Left lobe of liver (tissue), 2 donors: ENCODE measurements at places on chromosomes 6 and 20. TPM values are rescaled to one million over a fixed set of nuclear protein-coding genes. Genes with fewer than 3 reads are reported as not detected.

DNA sequence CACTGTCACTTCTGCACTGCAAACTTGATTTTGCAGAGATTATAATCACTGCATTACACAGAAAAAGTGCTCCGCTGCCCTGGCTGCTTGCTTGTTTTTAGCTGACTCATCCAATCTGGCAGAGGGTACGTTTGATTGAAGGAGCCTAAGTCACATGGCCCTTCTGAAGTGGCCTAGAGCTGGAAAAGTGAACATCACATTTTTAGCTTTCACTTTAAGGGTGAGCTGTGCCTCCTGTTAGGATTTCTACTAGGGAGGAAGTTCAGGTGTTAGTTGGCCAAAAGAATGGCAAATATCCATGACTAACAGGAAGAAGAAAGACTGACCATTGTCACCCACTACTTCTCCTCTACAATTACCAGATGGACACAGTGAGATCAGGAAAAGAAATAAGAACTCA is 889.1 kb upstream of the MAP3K7 start:
- no peak for DNase-seq

GRCh38 chr6:41519305-41519744 is 26.9 kb upstream of the FOXP4 start:
- no peak for DNase-seq

DNA sequence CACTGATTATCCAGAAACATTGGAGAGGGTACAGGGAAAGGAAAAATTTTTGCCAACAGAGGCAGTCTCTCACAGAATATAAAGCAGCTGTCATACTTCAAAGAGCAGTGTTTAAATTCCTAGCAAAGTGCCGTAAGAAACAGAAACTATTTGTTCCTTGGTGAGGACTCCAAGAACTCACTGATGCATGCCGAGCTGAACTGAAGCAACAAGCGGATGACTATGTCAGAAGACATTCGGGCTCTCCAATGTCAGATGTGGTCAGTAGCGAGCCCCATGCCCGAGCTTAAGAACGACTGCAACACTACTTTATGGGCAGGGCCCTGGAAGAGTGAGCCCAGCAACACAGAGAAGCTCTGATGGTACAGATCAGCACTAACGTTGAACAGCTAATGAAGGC is 54.7 kb downstream of the OR2B6 start:
- DNase-seq = no peak

DNA sequence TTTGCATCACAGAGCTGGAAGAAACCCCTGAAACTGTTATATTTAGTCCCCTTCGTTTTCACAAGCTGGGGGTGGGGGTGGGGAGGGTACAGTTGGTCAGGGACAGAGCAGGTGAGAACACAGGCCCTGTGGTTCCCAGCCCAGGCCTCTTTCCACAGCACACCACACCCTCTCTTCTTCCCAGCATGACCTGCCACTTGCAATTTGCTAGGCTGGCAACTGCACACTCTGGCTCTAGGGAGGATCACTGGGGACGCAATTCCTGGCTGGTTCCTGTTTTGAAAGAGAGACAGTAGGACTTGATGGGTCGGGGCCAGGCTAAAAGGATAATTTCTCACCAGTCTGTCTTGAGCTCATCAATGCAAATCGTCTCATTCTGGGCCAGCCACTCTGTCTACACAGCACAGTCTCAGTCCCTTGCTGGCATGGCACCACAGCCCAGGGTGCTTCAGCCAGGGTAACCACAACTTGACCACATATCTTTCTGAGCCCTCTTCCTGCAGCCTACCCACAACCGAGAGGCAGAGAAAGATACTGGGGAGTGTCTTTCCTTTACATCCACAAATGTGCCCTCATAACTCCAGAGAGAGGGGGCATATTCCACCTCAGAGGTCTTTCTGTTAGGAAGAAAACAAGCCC is 41.7 kb upstream of the EMILIN3 start:
- DNase-seq = no peak

DNA sequence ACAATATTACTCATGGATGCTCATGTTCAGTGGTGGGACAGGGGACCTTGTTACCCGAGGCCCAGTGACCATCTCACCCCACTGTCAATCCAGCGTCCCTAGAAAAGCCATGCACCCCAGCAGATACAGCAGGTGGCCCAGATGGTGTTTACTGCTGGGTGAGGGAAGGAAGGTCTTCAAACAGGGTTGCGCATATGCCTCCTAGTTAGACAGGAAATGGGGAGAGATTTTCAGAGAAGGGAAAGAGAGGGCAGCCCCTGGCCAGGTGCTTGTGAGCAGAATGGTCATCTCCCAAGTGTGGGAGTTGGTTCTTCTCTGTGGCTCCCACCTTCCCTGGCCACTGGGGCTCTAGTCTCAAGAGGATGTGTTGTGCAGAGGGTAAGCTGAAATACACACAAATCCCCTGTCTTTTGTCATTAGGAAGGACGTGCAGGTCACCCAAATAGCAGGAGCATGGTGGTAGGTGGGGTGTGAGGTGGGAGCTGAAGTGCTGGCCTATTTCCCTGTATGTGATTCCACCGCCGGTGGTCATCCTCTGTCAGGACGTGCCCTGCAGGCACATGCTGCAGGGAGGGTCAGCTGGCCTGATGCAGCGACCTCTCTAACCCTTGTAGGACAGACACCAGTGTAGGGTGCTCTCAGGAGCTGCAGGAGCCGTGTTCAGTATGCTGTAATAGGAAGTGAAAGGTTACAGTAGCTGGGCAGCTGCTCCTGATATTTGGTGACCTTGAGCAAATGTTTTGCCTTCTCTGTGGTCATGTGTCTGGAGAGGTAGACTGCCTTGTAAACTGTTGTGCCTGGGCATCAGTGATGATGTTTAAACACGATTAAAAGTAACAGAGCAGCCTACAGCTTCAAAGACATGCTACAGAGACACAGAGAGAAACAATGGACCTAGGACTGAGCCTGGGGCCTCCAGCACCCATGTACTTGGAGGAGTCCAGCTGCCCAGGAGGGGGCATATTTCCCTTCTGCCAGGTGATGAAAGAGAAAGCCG is 3.2 kb upstream of the CST3 start:
- peak; percentile 33 for DNase-seq

- DNase-seq = no peak
Observed at GRCh38 chr6:2263896-2264295, 18.5 kb upstream of the GMDS start.

- DNase-seq = no peak
Observed at GRCh38 chr20:20019123-20019522, 2.0 kb downstream of the NAA20 start.

DNA sequence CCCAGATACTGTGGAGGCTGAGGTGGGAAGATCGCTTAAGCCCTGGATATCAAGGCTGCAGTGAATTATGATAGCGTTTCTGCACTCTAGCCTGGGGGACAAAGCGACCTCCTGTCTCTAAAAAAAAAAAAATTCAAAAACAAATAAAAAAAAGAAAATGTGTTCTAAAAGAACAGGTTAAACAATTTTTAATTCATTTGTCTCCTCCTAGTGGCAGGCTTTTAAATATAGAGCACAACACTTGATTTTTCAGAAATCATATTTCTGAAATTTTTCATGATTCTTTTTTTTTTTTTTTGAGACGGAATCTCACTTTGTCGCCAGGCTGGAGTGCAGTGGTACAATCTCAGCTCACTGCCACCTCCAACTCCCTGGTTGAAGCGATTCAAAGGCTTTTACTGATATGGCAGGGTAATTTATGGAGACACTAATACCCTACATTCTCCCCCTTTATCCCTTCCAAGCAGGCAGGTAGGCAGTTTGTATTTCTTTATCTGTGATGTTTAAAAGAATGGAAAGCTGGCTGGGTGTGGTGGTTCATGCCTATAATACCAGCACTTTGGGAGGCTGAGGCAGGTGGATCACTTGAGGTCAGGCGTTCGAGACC is 8.7 kb upstream of the GTF3C6 start:
- DNase-seq = no peak

- DNase-seq = no peak
Observed at GRCh38 chr6:22306741-22307466, 10.1 kb upstream of the PRL start.

DNA sequence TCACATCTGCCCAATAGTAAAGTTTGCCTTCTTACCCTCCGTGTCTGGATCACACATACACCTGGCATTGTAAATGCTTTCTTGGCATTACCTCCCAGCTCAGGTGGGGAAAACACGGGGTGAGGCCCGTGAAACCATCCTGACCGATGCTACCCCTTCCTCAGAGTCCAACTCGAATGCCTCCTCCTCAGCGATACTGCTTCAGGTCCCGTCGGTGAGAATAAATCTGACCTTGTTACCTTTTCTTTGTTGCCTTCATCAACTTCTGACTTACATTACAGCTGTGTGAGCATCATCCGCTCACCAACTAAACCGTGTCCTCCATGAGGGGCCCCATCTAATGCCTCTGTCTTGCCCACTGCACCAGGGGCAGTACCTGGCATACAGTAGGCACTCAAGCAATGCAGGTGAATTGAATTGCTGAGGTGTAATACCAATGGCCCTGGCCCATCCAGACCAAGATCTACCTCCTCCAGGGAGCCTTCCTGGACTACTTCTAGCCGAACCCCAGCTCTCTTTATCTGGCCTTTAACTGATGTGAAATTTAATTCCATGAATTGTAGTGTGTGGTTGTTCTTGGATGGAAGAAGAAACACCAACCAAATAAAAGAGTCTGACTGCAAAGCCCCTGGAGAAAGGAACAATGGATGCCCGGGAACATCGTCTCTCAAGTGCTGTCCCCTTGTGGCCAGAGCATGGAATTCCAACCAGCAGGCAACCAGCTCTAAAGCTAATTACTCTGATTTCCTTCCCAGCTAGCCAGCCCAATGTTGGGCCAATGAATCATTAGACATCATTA is 141.5 kb downstream of the ANKRD60 start:
- DNase-seq = peak; percentile 44

- peak; percentile 19 for DNase-seq
Observed at GRCh38 chr20:44025756-44026155, 111.1 kb downstream of the TOX2 start.

DNA sequence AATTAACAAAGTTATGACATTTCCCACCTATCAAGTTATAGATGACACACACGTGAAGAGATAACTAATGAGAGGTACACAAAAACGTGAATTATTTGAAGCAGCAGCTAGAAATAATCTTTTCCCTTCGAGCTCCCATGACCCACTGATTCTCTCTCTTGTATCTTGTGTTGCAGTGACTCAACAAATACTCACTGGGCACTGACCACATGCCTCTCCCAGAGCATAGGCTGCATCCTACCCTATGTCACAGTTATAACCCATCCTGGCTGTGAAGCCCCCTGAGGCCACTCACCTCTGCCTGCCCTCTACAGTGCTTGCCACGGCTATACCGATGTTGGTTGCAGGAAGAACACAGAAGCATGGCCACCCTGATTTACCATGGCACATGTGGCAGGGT is 91.8 kb downstream of the INSM1 start:
- DNase-seq = no peak

GRCh38 chr6:12967686-12968085 is 251.1 kb downstream of the PHACTR1 start:
- no peak for DNase-seq

DNA sequence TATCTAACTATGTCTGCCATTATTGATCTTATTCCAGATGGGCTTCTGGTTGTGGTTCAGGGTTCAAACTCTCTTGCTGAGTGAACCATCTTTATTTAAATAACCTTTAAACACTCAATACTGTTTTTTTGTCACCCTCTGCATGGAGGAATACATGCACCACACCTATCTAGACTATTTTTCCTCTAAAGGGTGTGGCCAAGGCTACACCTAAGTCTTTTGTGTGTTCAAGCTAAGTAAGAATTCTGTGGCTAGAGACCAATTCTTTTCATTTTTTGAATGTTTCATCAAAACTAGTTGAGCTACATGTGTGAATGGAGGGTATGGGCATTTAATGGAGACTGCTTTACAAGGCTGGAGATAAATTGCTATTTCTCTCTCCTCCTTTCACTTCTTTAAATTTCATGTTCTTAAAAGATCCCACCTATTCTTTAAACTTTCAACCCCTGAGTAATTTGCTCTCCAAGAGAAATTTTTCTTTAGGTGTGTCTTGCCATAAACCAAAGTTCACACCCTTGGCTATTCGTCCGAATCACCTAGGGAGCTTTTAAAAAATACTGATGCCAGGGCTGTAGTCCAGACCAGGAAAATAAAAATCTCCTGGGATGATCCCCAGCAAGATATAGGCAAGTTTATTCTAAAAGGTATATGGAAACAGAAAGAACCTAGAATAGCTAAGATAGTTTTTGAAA is 24.8 kb upstream of the MBOAT1 start:
- no peak for DNase-seq

DNA sequence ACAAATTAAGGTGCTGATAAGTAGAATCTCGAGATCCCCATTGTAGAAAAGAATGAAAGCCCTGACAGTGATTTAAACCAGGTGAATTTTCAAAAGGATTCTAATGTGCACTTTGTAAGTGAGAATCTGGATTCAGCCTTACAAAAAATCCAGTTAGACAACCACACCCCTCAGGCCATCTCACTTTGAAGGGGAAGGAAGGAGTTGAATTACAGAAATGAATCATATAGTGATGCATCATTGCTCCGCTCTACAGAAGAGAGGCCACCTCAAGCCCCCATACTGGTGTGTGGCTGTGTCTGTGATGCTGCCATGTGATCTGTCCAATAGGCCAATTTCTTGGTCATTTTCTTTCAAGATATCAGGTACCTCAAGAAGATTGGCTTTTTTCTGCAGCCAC is 85.5 kb upstream of the NT5E start:
- DNase-seq = no peak

DNA sequence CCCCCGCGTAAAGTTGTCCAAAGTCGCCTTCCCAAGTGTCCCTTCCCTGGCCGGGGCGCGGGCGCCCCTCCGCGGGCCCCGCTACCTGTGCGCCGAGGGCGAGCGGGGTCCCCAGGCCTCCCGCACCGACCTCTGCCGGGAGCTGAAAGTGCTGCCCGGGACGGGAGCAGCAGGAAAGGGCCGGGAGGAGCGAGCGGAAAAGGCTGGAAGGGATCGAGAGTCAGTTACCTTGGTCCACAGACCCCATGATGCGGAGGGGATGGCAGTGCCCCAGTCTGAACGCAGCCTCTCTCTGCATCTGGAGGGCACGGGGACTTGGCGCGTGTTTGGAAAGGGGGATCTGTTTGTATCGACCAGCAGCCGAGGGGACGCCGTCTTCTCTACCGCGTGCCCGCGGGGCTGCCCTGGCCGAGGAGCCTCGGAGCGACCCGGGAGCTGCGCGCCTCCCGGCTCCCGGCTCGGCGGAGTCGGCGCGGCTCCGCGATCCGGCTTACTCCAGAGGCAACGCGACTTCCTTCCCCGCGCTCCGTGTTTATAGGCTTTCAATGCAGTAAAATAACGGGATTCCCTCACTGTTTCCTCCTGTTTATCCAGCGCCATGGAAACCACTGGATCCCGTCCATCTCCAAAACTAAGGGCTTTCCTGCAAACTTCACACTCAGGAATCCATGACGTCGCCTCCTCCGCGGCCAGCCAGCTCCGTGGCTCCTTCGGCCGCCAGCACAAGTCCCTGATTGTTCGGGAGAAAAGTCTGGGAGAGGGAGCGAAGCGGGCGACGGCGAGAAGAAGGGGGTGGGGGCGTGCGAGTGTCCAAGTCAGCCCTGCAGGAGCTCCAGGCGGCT is 20.0 kb upstream of the NFATC2 start:
- DNase-seq = peak; percentile 57

MRAP2 gene
- total RNA-seq = 0.13 TPM

TSHZ2 gene
- total RNA-seq = 19.0 TPM

TBC1D22B gene
- total RNA-seq = 2.1 TPM

HLA-DRB1 gene
- total RNA-seq = 15.3 TPM

RAD21L1 gene
- total RNA-seq = not detected

TMEM244 gene
- not detected for total RNA-seq

APOBEC2 gene
- total RNA-seq = not detected
